ENCODE measurements at places on chromosomes 12 and 14.

DNA sequence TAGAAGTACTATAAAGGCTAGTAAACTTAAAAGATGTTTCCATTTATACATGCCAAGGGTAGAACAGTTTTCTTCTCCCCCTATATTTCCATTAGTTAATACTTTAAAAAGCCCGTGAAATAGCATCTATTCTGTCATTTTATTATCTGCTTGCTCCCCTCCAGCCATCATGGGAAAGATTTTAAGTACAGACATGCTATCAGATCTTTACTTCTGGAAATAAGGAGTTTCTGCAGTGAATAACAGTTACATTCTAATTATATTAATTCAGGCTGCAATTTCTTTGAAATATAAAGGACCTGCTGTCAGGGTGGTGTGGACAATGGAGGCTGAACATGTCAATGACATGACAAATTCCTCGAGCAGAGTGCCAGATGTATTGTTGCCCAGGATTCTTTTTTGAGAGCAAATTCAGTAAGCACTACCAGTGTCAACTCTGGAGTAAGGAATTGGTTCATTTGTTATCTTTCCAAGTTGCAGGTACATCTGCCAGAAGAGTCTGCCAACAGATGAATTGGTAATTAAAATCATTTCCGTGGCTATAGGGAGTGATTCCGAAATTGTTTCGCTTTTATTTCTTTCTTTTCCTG is 151.3 kb downstream of the BTG1 start:
- no peak for DNase-seq

DNA sequence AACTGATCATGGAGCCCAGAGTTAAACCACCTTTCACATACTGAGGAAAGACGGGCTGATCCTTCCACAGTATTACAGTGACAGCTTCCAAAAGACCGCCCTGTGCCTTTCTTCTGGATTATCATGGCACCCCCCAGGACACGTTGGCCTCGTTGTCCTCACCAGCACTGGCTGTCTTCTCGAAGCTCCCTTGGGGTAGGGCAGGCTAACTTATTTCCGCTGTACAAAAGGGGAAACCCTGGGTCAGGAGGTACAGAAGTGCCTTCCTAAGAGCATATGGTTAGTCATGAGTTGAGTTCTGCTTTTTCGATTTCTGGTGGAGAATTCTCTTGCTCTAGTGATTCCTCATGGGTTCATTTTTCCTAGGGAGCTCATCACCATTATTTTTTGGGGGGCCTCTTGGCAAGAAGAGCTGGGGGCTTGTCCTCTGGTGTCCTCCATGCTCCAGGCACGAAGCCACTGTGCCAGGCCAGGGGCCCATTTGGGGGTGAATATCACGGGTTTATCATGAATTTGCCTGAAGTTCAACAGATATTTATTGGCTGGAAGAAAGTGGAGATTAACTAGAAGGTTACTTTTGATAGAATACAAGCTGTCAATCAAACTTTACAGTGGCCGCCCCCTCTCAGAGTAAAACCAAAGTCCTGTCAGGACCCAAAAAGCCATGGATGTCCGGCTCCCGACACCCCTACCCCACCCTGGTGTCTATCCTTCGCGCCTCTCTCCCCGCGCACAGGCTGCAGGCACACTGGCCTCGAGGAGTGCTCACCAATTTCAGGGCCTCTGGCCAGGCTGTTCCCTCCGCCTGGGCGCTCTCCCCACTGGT is 8.8 kb upstream of the TRAF3 start:
- peak; percentile 60 for DNase-seq

GRCh38 chr12:5873281-5873919 is 71.7 kb downstream of the ANO2 start:
- no peak for DNase-seq

GRCh38 chr12:27635349-27635972 is 60.8 kb upstream of the REP15 start:
- no peak for DNase-seq

- DNase-seq, result no peak
Measured at GRCh38 chr12:67410667-67411067, 141.5 kb downstream of the CAND1 start.

- DNase-seq, result no peak
Measured at GRCh38 chr14:59983048-59983447, 63.1 kb downstream of the LRRC9 start.

- DNase-seq, result no peak
Measured at GRCh38 chr12:77689510-77690086, 141.1 kb upstream of the NAV3 start.

DNA sequence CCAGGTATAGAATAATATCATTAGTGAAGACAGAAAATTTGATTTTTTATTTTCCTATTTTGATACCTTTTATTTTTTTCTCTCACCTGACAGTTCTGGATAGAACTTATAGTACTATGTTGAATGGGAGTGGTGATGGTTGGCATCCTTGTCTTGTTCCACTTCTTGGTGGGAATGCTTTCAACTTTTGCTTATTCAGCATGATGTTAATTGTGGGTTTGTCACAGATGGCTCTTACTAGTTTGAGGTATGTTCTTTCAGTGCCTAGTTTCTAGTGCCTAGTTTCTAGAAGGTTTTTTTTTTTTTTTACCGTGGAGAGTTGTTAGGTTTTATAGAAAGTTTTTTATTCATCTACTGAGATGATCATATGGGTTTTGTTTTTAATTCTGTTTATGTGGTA is 516.3 kb upstream of the NOVA1 start:
- DNase-seq, result no peak

GRCh38 chr12:40055776-40056175 is 50.1 kb downstream of the SLC2A13 start:
- no peak for DNase-seq

DNA sequence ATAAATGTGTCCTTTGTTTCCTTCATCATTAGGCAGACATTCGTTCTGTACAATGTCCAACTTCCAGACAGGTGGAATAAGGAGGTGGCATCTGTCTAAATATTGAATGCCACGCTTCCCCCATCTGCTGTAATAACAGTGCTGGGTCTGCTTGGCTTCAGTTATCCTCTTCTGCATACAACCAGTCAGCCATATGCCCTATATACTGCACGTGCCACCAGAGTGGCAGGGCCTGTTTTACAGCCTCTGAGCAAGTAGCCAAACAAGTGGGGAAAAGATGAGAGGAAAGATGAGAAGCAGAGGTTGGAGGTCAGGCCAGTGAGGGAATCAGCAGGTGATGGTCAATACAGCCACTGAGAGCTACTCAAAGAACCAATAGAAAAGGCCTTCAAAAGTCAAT is 55.4 kb downstream of the OTX2 start:
- no peak for DNase-seq

GRCh38 chr12:95202691-95203486 is 14.4 kb downstream of the FGD6 start:
- peak; percentile 29 for DNase-seq

DNA sequence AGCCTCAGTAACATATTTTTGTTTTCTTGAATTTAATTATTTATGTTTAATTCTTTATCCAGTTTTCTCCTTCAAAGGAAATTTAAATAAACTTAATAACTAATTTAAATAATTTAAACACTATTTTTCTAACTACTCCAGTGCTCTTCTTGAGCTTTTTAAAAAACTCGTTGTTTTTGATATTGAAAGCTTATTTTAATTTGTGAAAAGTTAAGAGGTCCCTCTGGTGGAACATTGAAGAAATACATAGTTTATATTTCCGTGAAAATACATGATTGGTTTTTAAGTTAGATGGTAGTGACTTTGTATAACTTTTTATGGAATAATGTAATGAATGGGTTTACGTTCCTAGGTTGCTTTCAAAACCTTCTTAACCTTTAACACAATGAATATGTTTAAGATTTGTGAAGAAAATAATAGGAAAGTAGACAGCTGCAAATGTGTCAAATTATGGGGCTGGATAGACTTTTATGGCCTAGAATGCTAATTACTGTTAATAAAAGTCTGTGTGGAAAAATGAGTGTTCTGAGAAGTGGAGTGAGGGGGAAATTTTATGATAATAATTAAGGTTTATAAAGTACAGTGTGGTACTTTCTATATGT is 45.9 kb upstream of the MSRB3 start:
- peak; percentile 31 for DNase-seq

- DNase-seq, result no peak
Measured at GRCh38 chr12:92434607-92435025, 268.2 kb upstream of the PLEKHG7 start.

- DNase-seq, result no peak
Measured at GRCh38 chr12:124661341-124661740, 93.9 kb upstream of the NCOR2 start.

GRCh38 chr12:24460099-24460498 is 488.8 kb downstream of the BCAT1 start:
- DNase-seq, result no peak

DNA sequence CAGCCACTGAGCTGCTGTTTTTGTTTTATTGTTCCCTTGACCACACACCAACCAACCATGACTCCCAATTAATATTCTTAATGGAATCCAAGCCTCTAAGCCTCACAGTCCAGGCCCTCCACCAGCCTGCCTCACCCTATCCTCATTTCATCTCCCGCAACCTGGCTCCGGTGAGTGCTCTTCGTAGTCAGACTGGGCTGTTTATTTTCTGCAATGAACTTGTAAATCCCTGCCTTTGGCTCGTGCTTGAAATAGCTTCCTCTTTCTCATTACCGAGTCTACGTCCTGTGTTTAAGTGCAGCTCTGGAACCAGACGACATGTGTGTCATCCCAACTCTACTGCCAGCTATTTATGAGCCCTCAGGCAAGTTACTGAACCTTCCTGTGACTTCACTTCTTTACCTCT is 12.4 kb upstream of the ETFBKMT start:
- no peak for DNase-seq

- no peak for DNase-seq
Measured at GRCh38 chr14:106631879-106632278, 1105.5 kb downstream of the TMEM121 start.

- DNase-seq, result no peak
Measured at GRCh38 chr12:75642226-75642625, 130.8 kb upstream of the KRR1 start.

GRCh38 chr12:45468751-45469615 is 253.1 kb downstream of the ANO6 start:
- DNase-seq, result no peak

GRCh38 chr14:34098045-34098984 is 147.4 kb upstream of the EGLN3 start:
- DNase-seq, result peak; percentile 50

DNA sequence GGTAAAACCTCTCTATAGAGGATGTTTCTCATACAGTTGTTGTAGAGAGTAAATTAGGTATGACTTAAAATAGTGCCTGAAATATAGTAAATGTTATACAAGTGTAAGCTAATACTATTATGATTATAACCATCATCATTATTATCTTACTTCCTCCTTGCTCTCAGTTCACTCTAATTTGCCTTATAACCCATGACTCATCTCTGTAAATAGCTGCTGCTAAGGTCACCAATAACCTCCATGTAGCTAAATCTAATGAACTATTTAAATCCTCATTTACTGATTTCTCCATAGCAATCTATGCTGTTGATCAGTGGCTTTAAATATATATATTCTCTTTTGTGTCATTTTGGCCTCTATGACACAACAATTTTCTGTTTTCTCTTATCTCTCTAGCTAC is 109.6 kb downstream of the RMST start:
- no peak for DNase-seq

DNA sequence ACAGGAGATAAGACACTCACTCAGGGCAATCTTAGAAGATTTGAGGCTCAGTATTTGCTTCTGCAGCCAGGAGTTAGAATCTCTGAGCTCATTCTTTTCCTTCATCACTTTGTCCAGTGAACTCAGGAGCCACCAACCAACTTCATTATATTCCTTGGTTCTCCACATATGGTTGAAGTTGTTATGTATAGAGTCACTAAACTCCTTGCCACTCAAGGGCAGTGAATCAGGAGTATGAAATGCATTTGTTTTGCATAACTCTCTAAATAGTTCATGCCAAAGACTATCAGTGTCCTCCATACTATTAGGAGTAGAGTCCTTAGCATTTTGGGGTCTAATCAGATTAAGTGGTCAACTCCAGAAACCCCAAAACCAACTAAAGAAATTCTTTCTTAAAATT is 150.6 kb downstream of the CCDC59 start:
- DNase-seq, result no peak

- DNase-seq, result no peak
Measured at GRCh38 chr14:29518335-29518734, 409.3 kb downstream of the PRKD1 start.

DNA sequence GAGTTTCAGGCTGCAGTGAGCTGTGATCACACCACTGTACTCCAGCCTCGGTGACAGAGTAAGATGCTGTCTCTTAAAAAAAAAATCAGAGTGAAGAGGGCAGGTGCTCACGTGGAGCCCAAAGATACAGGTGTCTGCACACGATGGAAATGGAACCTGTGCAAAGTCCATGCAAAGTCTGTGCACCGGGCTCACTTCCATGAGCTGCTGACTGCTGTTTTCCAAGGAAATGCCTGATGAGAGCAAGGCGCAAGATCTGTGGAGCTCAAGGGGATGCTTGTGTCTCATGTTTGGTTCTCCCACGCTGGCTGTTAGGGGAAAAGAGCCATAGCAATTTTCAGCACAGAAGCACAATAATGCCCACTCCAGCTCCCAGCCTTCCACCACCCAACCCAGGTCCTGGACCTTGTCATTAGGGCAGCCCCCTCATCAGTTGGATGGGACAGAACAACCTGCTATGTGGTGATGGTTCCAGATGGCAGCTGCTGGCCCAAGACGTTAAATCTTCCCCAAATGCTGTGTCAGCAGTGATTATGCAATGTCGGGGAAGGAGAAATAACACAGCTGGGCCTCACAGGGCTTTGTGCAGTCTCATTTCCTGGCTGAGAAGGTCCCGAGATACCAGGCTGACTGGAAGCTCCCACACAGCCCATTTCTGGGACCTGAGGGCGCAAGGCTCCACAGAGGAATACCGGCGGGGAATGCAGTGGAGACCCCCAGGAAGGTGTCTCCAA is 27.9 kb upstream of the DICER1 start:
- no peak for DNase-seq

GRCh38 chr14:102185360-102185759 is 45.7 kb downstream of the WDR20 start:
- DNase-seq, result no peak

GRCh38 chr12:2691006-2691344 is 103.8 kb upstream of the FKBP4 start:
- DNase-seq, result peak; percentile 47

- DNase-seq, result no peak
Measured at GRCh38 chr14:77561881-77562280, 54.6 kb downstream of the SPTLC2 start.

DNA sequence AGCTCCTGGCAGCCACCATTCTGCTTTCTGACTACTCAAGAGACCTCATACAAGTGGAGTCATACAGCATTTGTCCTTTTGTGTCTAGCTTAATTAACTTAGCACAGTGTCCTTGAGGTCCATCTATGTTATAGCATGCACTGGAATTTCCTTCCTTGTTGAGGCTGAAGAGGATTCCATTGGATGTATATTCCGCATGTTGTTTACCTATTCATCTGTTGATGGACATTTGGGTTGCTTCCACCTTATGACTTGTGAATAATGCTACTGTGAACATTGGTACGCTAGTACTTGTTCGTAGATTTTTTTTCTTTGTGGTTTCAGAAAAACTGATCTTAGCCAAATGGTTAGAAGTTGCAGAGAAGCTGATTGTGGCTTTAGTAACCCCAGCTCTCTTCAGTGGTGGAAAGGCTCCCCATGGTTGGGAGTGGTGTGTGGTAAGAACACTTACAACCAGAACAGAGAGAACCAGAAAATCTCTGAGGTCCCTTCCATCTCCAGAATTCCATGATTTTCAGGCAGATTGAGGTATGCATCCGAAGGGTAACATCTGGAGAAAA is 118.4 kb downstream of the SAMD4A start:
- no peak for DNase-seq

GRCh38 chr12:12979731-12980259 is 20.3 kb downstream of the HEBP1 start:
- DNase-seq, result no peak

- no peak for DNase-seq
Measured at GRCh38 chr12:45732936-45733335, 3.4 kb downstream of the ARID2 start.

Measured in KG1 (cell line).